ENCODE measurements at places on chromosomes 5 and 9.

- no peak for DNase-seq
Measured at GRCh38 chr5:107917983-107918382, 247.2 kb upstream of the EFNA5 start.

DNA sequence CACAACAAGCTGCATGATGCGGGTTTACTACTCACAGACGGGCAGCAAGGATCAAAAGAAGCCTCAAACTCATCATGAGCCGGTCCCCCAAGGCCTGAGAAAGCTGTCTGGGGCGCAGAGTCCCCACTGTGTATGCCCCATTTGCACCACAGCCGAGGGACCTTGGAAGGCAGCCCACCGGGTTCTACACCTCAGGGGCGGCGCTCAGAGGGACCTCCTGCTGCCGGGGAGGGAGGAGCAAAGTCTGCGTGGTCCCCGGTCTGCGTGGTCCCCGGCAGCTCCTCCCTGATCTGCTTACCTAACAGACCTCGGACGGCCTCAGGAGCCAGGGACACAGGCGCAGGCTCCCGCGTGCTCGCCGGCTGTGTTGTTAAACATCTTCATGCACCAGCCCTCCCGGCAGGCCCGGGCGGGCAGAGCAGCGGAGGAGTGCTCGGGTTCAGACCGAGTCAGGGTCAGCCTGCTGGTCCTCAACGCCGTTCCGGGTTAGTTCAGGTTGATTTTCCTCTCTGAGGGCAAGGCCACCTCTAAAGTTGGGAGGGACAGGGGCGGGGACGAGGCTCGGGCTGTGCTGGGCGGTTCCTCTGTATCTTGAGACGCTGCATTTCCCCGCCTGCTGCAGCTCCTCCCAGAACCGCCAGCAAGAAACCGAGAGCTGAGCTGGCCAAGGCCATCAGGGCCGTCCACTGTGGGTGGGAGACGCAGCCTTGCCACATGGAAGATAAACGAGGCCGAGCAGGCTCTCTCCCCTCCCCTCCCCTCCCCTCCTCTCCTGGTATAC is 74.6 kb downstream of the MRPL36 start:
- no peak for DNase-seq

- no peak for DNase-seq
Measured at GRCh38 chr9:16304301-16304700, 566.2 kb downstream of the BNC2 start.

GRCh38 chr5:131766689-131767088 is 30.1 kb downstream of the FNIP1 start:
- no peak for DNase-seq

DNA sequence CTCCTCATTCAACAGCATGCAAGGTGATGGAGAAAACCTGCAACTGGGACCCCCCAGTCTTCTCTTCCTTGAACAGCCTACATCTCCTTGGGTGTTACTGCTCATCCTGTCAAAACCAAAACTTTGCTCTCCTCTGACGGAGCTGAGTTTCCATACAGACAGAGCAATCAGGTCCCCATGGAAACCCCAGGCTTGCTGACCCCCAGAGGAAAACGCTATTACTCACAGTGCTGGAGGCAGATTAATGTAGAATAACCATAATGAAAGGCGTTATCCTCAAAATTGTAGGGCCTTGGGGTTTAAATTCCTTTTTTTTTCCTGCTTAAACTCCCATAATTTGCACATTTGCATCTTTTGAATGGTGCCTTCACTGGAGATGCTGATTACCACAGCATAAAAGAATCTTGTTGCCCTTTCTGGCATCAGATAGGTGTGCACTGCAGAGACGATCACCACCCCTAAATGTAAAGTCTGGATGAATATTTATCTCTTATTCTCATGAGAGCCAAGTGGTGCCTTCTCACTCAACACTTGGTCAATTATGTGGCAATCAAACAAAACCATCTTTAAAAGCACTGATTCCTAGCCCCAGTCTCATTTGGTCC is 126.3 kb downstream of the MSX2 start:
- no peak for DNase-seq

- no peak for DNase-seq
Measured at GRCh38 chr9:72312386-72312987, 52.5 kb downstream of the ZFAND5 start.

GRCh38 chr9:35481347-35481975 is 8.4 kb upstream of the RUSC2 start:
- no peak for DNase-seq

DNA sequence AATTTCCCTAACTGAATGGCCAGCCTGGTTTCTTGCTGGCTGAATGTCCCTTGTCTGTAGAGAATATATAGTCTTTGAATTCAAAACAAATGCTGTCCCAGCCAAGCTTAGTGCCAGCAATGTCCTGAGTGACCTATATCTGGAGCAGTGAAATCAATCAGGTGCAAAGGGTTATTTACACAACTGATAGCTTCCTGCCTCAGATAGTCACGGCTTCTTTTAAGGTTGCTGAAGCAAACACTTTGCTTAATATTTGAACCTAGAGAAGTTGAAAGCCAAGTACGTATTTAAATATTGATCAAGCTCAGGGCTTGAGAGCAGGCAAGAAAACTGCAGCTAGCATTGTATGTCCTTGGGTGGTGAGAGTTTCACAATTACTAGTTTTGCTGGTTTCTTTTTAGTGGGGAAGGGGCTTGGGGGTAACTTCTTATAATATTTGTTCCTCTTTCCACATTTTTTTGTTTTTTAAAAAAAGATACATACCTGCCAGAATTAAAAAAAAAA is 2.0 kb upstream of the ARHGEF28 start:
- no peak for DNase-seq

DNA sequence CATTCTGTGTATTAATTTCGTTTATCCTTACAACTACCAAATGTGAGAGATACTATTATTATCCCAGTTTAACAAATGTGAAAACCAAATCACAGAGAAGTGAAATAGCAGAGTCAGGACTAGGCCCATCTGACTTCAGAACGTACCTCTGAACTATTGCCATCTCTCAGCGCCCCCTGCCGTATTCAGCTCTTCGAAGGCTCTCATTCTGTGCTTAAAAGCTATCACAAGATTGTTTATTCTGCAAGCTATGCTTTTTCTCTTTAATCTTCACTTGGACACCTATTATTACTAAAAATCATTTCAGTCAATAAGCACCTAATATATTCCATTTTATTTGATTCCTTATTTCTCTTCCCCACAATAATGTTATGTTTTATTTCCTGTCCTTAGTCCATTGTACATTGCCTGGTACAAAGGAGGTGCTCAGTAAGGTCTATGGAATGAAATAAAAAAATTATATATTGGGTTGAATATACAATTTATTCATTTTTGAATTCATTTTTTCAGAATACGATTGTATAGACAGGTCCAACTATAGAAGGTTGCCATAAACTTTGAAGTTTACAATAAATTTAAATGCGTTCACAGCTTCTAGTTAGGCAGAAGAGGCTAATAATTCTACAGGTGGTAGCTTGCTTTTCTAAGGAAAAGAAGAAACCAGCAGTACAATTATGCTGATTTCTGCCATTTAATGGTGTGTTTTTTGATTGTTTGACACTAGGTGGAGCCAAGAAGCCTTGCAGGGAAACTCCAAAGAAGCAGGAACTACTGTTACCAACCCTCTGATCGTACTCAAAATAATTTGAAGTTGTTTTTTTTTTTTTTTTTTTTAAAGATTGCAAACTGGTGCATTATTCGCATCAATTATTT is 202.2 kb upstream of the DMRTA1 start:
- no peak for DNase-seq

DNA sequence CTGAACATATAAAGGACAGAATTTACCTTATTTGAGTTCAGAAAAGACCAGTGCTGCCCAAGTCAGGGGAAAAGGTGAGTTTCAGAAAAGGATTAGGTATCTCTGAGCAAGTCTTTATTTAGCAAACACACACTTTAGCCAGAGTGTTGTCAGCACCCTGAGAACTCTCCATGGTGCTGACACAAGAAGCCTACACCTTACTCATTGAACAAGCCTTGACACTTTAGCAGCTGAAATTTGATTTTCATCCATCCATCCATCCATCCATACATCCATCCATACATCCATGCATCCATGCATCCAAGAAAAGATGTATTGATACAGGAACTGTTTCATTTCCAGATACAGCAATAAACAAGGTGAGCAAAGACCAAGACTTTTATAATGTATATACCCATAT is 311.2 kb downstream of the TRIM32 start:
- DNase-seq = no peak

- no peak for DNase-seq
Measured at GRCh38 chr5:123414974-123415373, 8.2 kb downstream of the CEP120 start.

DNA sequence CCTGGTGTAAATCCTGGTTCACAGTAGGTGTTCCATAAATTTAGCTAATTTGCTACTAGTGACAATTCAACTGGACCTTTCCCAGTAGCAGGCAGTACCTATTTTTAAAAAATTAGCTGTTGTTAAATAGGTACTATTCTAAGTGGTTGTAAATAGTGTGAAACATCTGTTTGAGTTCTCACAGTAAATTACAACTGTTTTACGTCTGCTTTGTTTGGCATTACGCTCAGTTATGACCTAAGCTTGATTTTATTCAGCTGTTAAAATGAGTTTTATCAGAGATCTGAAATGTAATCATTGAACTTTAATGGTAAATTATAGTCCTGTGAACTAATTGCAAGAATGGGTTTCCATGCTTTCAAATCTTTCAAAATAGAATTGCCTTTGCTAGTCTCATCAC is 93.9 kb downstream of the GPBP1 start:
- DNase-seq = no peak

GRCh38 chr9:136826703-136827582 is 15.3 kb upstream of the AJM1 start:
- DNase-seq = no peak

- DNase-seq = no peak
Measured at GRCh38 chr5:177035976-177036375, 13.5 kb downstream of the ZNF346 start.

Measured in iPS DF 6.9 (cell line).